ENCODE measurements at places on chromosomes 2 and 18.

DNA sequence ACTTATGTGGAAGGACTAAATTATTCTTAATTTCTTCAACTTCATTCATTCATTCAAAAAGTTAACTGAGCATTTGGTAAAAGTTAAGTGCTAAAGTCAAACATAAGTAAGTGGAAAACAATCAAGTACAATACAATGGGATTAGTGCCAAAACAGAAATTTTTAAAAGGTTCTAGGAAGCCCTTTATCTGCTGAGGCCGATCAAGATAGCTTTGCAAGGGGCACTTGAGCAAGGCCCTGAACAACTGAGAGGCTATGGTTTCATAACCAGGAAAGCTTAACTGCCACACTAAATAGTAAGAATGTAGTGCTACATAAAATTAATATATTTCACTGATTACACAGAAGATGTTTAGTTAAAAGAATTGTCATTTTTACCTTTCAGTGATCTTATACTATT lies 76.5 kb downstream of the NOL10 start:
- DNase-seq, result no peak

GRCh38 chr2:104312684-104313083 lies 541.2 kb upstream of the POU3F3 start:
- DNase-seq, result no peak

DNA sequence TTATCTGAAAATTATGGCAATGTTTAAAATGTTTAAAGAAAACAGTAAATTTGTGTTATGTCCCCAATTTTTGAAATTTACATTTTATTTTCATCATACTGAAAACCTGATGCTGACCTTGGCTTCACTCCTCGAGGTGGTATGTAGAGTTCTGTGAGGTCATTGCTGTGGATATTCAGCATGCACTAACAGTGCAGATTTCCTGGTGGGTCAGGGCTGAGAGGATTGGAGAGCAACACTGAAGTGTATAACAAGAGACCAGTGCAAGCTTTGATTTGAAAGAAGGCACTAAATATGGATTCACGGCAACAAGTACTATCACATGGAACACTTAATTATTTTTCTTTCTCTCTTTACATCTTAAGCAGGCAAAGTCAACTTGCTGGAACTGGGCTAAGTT lies 134.1 kb downstream of the SLC8A1 start:
- DNase-seq, result no peak

GRCh38 chr2:224078656-224079055 lies 39.6 kb upstream of the SERPINE2 start:
- DNase-seq, result no peak

- no peak for DNase-seq
Measured at GRCh38 chr2:100757621-100758394, 62.1 kb upstream of the NPAS2 start.

DNA sequence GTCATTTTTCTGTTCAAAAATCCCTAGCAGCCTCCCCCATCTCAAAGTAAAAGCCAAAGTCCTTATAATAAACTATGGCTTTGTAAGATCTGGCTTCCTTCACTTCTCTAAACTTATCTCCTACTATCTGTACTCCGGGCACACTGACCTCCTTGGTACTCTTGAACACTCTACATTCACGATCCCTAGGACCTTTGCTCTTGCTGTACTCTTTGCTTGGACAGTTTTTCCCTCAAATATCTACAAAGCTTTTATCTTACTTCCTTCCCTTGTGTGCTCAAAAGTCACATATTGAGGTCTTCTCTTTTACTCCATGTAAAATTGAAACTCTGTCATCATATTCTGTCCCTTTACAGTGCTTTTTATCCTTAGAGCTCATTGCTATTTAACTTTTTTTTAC lies 616.6 kb downstream of the IRS1 start:
- DNase-seq, result no peak

- DNase-seq, result no peak
Measured at GRCh38 chr18:69689121-69689759, 258.4 kb downstream of the CD226 start.

DNA sequence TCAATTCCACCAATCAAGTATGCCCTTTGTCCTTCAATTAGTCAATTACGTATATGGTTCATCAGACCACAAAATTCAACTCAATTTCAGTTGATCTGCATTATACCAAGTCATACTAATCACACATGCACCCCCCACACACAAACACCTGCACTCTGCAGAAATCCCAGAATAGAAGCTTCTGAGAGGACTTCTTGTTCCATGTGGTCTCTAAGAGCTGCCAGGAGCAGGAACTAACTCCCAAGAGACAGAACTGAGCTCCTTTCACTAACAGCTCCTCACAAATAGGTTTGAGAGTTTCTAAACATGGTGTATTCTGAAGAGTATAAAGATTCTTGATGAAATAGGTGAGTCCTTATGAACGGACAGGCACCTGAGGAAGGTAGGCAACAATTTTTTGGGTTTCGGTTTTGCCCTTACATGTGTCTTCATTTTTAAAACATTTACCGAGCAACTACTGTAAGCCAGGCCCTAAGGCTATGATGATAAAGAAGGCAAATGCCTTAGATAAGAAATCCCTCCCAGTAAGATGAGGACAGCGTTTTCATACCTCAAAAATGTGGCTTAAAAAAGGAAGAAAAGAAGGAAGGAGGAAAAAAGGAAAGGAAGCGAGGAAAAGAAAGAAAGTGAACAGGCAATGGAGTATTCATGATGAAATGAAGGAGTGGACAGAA lies 183.1 kb downstream of the PID1 start:
- DNase-seq, result no peak

GRCh38 chr18:55421308-55421614 lies 166.7 kb downstream of the TCF4 start:
- no peak for DNase-seq

GRCh38 chr18:10259901-10260300 lies 194.5 kb upstream of the APCDD1 start:
- DNase-seq, result no peak

GRCh38 chr2:46954951-46955571 lies 39.5 kb upstream of the MCFD2 start:
- no peak for DNase-seq

- DNase-seq, result no peak
Measured at GRCh38 chr2:135230150-135230549, 178.1 kb downstream of the RAB3GAP1 start.

DNA sequence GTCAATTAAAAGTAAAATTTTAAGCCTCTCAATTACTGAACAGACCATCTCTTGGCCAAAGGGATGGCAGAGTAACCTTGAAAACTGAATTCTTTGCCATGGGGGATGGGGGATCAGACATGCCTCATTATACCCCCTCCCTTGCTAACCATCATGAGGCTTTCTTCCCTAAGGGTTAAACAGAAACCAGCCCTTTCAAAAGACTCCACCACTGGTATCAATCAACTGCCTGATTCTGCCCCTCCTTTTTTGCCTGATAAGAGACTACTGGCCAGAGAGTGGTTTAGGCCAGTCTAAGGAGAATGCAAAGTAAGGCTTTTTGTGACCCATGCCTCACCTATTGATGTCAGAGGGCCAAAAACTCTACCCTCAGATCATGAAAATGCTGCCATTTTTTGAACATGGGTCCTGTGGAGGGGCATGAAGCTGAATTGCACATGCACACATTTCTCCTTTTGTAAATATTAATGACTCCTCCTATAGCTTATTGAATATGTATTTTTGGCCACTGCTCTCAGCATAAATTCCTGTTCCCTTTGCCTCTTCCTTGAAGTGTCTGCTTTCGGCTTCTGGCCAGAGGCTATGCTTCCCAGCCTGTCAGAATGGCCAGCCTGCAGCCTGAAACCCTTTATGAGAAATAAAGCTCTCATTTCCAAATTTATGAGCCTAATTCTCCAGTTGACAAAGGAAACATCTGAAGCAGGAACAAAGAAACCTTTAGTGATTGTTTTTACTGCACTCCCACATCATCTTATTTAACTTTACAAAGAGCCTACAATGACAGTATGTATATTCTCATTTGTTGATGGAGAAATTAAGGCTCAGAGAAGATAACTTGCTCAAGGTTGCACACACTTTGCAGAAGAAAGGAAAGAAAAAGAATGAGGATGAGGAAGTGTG lies 270.7 kb upstream of the CELF4 start:
- no peak for DNase-seq

DNA sequence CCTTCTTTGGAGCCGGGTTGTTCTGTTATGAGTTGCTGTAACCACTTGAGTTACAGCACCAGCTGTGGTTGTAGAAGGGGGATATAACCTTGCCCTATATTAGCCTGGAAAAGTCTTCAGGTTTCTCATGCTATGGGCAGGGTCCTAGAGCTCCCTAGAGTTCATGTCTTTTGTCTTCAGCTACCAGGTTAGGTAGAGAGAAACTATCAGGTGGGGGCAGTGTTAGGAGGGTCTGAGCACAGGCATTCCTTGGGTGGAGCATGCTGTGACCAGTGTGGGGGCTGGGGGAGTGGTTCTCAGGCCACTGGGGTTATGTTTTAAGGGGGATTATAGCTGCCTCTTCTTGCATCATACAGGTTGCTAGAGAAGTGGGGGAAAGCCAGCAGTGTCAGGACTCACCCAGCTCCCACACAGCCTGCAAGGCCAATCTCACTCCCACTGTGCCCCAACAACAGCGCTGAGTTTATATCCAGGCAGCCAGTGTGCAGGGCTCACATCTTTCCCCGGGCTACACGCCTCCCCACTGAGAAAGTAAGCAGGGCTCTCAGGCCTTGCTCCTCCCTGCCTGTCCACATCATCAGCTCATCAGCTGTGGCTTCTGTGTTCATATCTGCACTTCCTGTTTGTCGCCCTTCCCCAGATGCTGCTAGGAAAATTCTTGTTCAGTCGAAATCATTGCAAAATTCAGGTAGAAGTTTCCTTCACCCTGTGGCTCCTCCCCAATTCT lies 133.8 kb upstream of the NRXN1 start:
- no peak for DNase-seq

- no peak for DNase-seq
Measured at GRCh38 chr2:85852152-85852840, 36.5 kb downstream of the ST3GAL5 start.

DNA sequence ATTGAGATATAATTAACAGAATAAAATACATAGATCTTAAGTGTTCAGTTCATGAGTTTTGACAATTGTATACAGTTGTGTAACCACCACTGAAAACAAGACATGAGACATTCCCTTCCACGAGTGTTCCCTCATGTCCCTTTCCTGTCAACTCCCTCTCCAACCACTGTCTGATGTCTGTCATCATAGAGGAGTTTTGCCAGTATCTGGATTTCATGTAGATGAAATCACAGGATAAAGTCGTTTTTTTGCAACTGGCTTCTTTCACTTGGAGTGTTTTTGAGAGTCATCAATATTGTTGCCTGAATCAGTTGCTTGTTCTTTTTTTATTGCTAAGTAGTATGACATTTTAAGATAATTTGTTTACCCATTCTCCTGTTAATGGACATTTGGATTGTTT lies 52.7 kb downstream of the RBMS1 start:
- no peak for DNase-seq

DNA sequence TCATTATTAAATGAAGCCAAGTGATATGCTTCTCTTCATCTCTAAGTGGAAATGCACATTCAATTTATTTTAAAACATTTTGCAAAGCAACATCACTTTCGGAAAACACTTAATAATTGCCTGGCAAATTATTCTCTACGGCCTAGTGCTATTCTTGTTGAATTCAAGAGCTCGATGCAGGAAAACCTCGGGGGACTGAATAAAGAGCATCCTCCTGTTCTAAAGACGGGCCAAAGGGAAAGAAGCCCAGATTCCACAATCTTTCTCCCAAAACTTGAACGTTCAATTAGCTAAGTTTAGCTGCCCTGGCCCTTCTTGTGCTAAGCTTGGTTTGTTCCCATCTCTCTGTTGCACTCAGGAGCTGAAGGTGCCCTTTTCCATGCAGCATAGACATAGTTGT lies 23.2 kb upstream of the SEH1L start:
- no peak for DNase-seq

DNA sequence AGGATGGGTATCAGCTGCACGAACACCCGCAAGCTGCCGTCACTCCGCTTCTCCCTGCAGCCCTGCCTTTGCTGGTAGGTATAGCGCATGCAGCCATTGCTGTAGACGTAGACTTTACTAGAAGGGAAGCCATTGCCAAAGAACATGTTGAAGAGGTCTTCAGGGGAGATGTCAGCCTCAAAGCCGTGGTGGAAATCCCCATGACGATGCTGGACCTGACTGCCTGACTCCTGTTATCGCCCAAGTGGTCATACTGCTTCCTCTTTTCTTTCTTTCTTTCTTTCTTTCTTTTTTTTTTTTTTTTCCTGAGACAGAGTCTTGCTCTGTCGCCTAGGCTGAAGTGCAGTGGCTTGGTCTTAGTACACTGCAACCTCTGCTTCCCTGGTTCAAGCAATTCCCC lies 68.7 kb upstream of the SPRED2 start:
- DNase-seq, result no peak

DNA sequence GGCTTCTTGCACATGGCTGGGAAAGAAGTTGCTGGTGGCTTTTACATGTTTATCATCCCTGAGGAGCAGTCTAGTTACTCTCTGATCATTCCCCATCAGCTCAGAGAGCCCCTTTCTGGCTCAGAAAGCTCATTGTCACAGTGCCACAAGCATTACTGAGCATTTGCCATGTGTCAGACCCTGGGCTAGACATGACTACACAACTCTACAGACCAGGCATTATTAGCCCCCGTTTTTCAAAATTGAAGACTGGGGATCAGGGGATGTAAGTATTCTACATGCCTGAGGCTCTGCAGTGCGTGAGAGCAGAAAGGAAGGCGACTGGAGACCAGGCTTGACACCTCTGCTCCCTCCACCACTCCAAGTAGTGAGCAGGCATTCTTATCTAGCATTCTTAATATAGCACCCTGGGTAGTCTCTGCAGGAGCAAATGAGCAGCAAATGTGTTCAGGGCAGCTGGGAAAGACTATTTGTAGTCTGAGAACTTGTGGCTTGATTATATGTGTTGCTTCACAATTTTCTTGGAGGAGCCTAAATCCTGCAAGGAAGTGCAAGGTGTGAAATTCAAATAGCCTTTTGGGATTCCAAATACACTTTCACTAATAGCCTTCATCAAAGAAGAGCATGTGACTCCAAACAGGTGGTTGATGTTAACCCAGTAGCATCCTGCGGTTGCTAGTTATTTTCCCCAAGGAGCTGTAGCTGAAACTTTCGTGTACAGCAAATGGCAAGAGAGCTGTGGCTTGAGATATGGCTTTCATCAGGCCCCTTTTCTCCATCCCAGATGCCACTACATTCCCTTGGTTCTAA lies 143.2 kb downstream of the DDX1 start:
- DNase-seq, result no peak

DNA sequence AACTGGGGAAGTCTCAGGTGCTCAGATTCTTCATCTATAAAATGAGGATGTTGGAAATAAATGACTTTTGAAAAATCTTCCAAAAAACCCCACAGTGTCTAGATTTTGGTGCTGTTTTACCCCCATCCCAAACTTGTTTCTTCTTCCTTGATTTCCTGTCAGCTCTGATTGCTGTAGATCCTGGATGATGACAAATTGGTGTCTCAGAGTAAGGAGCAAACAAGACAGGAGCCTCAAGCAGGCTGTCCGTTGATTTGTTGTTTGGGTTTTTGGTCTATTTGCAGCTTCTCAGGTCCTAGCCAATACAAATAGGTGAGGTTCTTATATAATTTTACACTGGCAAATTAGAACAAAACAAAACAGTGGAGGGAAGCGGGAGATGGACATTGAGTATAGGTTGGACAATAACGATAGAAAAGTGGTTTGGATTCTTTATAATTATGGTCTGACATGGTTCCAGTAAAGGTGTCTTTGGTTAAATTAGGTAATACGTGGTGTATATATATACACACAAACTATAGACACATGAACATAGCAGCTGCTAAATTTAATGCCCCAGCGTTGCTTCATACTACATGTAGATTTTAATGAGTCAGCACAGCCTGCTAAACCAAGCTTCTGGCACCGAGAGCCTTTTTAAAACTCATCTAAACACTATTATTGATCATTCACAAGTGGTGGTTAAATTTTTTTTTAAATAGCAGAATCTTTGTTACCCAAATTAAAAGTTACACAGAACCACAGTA lies 142.5 kb downstream of the FMNL2 start:
- no peak for DNase-seq
